ENCODE measurements at places on chromosomes 4 and X. TPM values are rescaled to one million over a fixed set of nuclear protein-coding genes. Genes with fewer than 3 reads are reported as not detected.

The RNF175 gene
- total RNA-seq: 0.37 TPM

GRCh38 chr4:187065396-187065795 lies 341.7 kb upstream of the FAT1 start:
- no peaks in the 10 kb centered on the region for H3K27me3 ChIP-seq
- DNase-seq: no peak
- H3K36me3 ChIP-seq: no peaks in the 10 kb centered on the region
- H3K4me3 ChIP-seq: no peak overlapping the region

DNA sequence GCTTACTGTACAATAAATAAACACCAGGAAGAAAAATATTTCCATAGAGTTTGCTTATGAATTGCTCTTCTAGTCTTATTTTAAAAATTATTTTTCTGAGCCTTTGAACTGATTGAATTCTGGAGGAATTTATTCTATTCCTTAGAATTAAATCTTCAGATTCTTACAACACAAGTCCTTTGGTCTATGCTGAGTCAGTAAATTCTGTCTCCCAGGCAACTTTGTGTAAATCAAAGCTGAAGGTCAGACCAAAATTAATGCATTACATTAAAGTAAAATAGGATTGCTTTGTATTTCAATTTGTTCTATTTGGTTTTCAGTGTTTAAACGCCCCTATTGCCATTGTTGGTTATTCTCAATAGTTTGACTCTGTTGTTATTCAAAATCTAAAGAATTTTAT lies 26.8 kb upstream of the STPG2 start:
- H3K27ac ChIP-seq: no peak overlapping the region
- H3K27me3 ChIP-seq: no peaks in the 10 kb centered on the region
- H3K36me3 ChIP-seq: no peaks in the 10 kb centered on the region
- DNase-seq: no peak
- no peaks in the 10 kb centered on the region for H3K4me1 ChIP-seq

- peak; percentile 23 for DNase-seq
- peaks cover 35% of the 10 kb centered on the region for H3K4me1 ChIP-seq
- peak overlapping the region; percentile 38 for H3K4me3 ChIP-seq
- no peaks in the 10 kb centered on the region for H3K27me3 ChIP-seq
- no peaks in the 10 kb centered on the region for H3K36me3 ChIP-seq
Measured at GRCh38 chrX:115894087-115894486, 276.5 kb upstream of the AGTR2 start.

The MAGEA2B gene
- not detected for total RNA-seq

GRCh38 chr4:168515222-168516011 lies 18.6 kb downstream of the PALLD start:
- no peak overlapping the region for H3K27ac ChIP-seq
- no peaks in the 10 kb centered on the region for H3K36me3 ChIP-seq
- no peak overlapping the region for H3K4me3 ChIP-seq
- DNase-seq: no peak

DNA sequence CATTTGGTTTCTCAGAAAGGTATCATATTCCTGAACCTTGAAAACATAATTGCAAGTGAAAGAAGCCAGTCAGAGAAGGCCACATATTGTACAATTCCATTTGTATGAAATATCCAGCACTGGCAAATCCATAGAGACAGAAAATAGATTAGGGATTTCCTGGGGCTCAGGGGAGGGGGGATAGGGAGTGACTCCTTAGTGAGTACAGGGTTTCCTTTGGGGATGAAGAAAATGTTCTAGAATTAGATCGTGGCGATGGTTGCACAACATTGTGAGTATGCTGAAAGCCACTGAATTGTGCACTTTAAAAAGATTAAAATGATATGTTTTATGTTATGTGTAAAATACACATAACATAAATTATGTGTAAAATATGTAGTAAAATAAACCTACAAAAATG lies 10.3 kb downstream of the XPNPEP2 start:
- no peaks in the 10 kb centered on the region for H3K36me3 ChIP-seq
- DNase-seq: no peak
- H3K4me1 ChIP-seq: peaks cover 33% of the 10 kb centered on the region
- no peak overlapping the region for H3K27ac ChIP-seq

The PHOX2B gene
- total RNA-seq: not detected

DNA sequence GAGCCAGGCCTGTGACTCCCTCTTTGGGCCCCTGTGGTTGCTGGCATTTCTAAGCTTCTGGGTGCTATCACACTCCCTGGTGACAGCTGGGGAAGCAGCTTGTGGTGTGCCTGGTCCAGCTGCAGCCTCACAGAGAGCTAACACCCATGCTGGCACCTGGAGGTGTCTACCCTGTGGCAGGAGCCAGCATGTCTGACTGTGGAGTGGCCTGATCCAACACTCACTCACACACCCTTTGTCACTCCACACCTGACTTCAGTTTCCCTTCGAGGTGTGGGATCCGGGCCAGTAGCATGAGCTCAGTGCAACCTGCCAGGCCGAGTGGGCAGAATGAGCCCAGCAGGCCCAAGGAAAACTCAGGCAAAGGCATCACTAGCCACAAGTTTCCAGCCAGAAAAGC lies 67.5 kb downstream of the TECRL start:
- no peak overlapping the region for H3K4me3 ChIP-seq
- no peaks in the 10 kb centered on the region for H3K36me3 ChIP-seq
- no peak overlapping the region for H3K27ac ChIP-seq
- no peaks in the 10 kb centered on the region for H3K4me1 ChIP-seq
- H3K27me3 ChIP-seq: no peaks in the 10 kb centered on the region

- H3K36me3 ChIP-seq: peaks cover 8% of the 10 kb centered on the region
- DNase-seq: no peak
- H3K27me3 ChIP-seq: no peaks in the 10 kb centered on the region
- no peak overlapping the region for H3K27ac ChIP-seq
- no peak overlapping the region for H3K4me3 ChIP-seq
- H3K4me1 ChIP-seq: no peaks in the 10 kb centered on the region
Measured at GRCh38 chr4:848803-849477, 23.0 kb upstream of the CPLX1 start.

GRCh38 chr4:1003271-1004070 lies 8.0 kb upstream of the FGFRL1 start:
- H3K4me1 ChIP-seq: no peaks in the 10 kb centered on the region
- no peak for DNase-seq
- H3K4me3 ChIP-seq: no peak overlapping the region

The PABPC5 gene
- total RNA-seq: not detected

The DNAJB14 gene
- 46.1 TPM for total RNA-seq

DNA sequence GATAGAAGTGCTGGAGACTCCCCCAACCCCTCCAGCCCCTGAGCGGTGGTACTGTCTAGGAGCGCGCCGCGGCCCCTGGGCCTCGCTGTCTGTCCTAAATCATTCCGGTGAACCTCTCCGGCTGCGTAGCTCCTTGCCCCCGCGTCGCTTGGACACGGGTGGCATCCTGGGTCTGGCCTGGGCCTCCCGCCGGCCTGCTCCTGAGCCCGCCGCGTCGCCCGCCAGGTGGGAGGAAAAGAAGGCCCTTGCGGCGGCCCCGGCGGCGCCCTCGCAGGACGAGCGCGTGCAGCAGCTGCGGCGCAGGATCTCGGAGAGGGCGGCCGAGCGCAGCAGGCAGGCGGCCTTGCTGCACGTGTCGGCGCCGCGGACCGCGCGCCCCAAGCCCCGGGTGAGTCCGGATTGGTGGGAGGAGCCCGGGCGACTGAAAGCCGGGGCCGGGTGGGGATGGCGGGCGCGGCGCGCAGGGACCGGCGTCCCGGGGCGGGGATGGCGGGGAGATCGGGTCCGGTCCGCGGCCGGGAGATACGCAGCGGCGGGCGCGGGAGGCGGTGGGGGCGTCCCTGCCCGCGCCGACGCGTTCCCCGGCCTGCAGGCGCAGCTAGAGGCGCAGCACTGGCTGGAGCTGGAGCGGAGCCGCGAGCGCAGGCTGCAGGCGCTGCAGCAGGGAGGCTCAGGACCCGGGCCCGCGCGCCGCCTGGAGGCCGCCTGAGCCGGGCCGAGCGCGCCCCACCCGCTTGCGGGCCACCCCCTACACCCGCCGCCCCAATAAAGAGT lies 6.5 kb upstream of the RNF4 start:
- DNase-seq: peak; percentile 76
- no peaks in the 10 kb centered on the region for H3K36me3 ChIP-seq
- peak overlapping the region; percentile 83 for H3K4me3 ChIP-seq
- peaks cover 23% of the 10 kb centered on the region for H3K4me1 ChIP-seq

DNA sequence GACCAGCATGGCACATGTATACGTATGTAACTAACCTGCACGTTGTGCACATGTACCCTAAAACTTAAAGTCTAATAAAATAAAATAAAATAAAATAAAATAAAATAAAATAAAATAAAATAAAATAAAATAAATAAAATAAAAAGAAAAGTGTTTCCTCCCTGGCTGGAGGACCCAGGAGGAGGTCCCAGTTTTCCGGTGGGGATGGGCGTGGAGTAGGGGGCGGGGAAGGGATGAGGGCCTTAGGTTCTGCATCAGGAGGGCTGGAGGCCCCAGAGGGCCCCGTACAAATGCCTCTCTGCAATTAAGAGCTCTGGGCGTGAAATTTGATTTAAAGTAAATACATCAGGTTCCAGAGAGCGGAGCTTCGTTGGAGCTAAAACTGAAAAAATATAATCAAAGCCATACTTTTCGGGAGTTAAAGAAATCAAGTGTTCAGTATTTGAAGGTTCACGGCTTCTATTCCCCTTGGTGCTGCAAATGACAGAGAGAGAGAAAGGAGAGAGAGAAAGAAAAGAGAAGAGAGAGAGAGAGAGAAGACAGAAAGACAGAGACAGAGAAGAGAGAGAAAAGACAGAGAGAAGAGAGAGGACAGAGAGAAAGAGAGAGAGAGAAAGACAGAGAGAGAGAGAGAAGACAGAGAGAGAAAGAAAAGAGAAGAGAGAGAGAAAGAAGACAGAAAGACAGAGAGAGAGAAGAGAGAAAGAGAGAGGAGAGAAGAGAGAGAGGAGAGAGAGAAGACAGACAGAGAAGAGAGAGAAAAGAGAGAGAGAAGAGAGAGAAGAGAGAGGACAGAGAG lies 8.7 kb upstream of the SHOX start:
- H3K4me1 ChIP-seq: peaks cover 6% of the 10 kb centered on the region
- no peak overlapping the region for H3K27ac ChIP-seq
- DNase-seq: no peak
- H3K4me3 ChIP-seq: no peak overlapping the region
- peaks cover 63% of the 10 kb centered on the region for H3K27me3 ChIP-seq

DNA sequence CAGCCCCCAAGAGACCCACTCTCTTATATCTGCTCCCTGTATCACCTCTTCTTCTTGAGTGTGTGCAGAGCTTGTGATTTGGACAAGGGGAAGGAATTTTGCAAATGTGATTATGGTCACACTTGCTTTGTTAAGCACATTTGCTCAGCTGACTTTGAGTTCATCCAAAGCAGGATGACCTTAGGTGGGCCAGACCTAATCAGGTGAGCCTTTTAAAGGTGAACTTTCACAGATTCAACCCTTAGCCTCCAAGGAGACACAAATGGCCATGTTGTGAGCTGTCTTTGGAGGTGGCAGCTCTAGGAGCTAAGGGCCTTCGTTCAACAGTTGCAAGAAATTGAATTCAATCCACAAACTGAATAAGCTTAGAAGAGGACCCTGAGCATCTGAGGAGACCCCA lies 147.8 kb downstream of the DEFB131A start:
- H3K36me3 ChIP-seq: no peaks in the 10 kb centered on the region
- H3K27me3 ChIP-seq: no peaks in the 10 kb centered on the region
- H3K4me3 ChIP-seq: no peak overlapping the region
- H3K4me1 ChIP-seq: no peaks in the 10 kb centered on the region

DNA sequence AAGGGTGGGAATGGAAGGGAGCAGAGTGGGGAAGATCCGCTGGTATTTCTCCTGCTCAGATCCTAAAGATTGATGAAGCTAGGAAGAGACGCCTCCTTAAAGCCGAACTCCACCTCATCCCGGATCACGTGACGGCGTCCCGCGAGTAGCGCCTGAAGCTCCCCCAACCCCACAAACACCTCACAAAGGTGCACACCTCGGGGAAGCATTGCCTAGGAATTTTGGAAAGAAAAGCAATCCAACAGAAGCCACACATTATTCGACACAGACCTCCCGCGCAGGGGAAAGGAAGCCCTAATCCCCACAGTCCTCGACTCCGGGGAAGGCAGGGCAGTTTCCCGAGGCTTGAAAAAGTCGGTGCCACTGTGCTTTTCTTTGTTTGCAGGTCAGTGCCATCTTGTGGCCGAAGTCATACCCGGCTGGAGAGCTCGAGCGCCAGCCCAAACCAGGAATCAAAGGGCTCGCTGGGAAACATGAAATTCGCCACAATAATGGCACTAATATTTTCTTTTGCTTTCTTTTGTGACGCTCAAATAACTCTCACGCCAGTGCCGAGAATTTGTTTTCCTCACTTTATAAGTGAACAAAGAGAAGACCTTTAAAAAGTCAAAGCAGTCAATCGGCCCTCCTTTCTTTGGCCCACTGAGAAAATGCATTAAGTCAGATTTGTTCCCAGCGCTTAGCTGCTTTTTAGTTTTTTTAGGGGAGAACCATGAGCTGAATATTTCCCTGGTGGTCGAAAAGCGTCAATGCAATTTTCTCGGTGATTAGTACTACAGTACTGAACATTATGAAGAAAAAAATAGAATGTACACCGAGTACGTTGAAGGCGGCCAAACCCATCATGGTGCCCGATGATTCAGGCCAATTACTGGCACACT lies at the start of gene NPY1R:
NPY1R (minus strand) TSS at position 71 of the 881 bp plus-strand sequence. CDS start 6,042 bp downstream, outside the sequence.
- DNase-seq: peak; percentile 33
- no peak within 1 kb of the TSS for H3K27ac ChIP-seq
- no peaks in the 10 kb centered on the region for H3K36me3 ChIP-seq
- H3K4me1 ChIP-seq: peaks cover 14% of the 10 kb centered on the region

DNA sequence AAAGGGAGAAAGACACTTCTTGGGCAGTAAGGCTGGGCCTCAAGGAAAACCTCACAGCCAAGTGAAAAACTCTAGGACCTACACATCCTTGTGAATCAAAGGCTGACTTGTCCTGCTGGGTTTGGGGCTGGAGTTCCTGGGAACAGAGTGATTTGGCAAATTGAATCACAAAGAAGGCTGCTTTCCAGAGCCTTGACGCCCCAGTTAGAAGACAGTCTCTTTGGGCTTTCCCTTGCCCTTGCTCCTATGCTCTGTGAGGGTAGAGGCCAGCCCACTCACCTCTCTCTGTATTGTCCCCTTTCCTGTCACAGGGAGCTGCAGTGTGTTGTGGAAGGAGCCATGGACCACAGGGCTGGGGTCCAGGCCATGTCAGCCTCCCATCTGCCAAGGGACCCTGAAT lies 9.6 kb downstream of the AMER1 start:
- DNase-seq: no peak
- peaks cover 7% of the 10 kb centered on the region for H3K27me3 ChIP-seq
- peaks cover 6% of the 10 kb centered on the region for H3K4me1 ChIP-seq

DNA sequence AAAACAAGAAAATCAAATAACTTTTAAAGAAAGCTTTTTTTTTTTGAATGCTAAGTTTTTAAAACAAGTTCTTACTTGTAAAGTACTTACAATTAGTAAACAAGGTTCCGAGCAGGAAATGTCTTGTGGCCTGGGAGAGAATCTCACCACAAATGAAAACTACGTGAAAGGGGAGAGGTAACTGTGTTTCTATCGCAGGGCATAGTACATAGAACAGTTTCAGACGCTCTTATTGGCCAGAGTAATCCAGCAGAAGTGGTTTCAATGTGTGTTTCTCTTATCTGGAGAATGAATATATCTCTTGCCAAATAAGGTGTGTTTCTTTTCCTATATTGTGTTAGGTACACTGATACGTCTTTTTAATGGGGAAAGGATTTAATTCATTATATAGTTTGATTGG lies at the start of gene PLAC8:
PLAC8 (minus strand) TSS at position 154 of the 400 bp plus-strand sequence. CDS start 6,808 bp downstream, outside the sequence.
- H3K4me3 ChIP-seq: peak within 1 kb of the TSS; percentile 93
- H3K27me3 ChIP-seq: no peaks in the 10 kb centered on the region
- no peak for DNase-seq
- H3K27ac ChIP-seq: peak within 1 kb of the TSS; percentile 95
- H3K4me1 ChIP-seq: peaks cover 53% of the 10 kb centered on the region
- H3K36me3 ChIP-seq: peaks cover 5% of the 10 kb centered on the region
